ENCODE measurements at places on chromosomes 5 and 9. TPM values are rescaled to one million over a fixed set of nuclear protein-coding genes. Genes with fewer than 3 reads are reported as not detected.

DNA sequence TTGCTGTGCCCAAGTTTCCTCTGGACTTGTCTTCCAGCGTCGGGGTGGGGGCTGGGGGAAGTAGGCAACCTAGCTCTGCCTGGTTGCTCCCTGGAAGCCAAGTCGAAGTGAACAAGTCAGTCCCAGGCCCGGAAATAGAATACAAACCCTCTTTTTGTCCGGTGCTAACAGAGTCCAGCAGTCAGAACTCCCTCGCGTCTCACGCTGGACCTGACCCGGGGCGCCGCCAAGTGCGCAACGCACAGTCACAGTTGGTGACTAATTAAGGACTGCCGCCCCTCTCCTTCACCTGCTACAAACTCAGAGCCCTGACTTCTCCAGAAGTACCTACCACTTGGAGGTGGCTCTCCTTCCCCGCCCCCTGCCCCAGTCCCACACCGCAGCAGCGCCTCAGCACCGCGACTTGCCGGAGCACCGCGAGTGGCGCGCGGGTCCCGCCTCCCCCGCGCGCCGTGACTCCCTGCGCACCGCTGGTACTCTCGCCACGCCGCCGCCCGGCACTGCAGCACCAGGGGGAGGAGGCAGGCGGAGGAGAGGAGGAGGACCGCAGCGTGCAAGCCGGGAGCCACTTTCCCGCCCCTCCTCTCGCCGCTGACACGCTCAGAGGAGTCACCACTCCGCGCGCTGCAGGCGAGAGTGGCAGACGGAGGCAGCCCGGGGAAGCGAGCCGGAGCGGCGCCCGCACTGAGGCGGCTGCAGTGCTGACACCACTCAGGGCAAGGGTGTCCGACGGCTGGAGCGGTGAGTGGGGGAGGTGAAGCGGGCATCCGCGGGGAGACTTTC lies at the start of gene SV2C:
Gene SV2C, plus strand, starts transcription at position 612 of the 783 bp plus-strand sequence. CDS start 48,368 bp downstream, outside the sequence.
- DNase-seq, result peak; percentile 3

GRCh38 chr5:130995254-130995515 lies 169.9 kb downstream of the HINT1 start:
- DNase-seq, result no peak

- DNase-seq, result no peak
These were observed 87.3 kb upstream of the ADAMTS2 start for GRCh38 chr5:179432547-179432946.

DNA sequence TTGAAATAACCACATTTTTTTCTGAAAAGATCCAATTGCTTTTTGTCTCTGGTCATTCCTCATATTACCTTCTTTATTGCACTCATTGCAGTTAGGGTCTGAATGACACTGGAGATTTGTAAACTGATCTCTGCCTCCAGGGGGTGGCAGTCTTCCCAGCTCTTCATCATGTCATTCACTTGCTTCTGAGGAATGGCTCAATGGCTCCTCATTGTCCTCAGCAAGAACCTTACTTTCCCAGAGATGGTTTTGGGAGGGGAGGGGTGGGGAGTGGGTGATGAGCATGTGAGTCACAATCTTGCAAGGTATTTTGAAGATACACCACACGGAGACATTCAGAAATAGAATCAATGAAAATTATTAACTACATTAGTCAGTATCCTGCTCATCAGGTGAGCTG lies 159.8 kb upstream of the GAS1 start:
- DNase-seq, result peak; percentile 64

- peak; percentile 35 for DNase-seq
These were observed 16.8 kb upstream of the DAB2IP start for GRCh38 chr9:121634329-121635261.

GRCh38 chr5:163459462-163459818 lies 462 bp downstream of the NUDCD2 start:
- DNase-seq, result no peak

DNA sequence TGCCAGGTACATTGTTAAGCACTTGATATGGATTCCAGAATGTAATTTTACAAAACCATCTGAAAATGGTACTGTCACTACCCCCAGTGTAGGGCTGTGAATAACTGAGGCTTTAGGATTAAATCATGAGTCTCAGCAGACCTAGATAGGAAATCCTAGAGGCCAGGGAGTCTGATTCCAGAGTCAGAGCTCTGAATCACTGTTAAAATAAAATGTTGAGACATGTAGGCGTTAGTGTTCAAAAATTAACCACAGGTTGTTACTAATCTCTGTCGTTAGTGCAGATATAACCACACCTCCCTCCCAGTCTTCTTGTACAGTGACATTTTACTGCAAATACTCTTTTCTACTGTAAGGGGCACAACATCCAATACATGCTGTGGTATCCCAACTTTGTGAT lies 1828.8 kb downstream of the MAT2B start:
- DNase-seq, result no peak

- peak; percentile 49 for DNase-seq
These were observed 53.7 kb upstream of the VLDLR start for GRCh38 chr9:2567922-2568321.

GRCh38 chr5:32465076-32465475 lies 20.5 kb upstream of the ZFR start:
- no peak for DNase-seq

DNA sequence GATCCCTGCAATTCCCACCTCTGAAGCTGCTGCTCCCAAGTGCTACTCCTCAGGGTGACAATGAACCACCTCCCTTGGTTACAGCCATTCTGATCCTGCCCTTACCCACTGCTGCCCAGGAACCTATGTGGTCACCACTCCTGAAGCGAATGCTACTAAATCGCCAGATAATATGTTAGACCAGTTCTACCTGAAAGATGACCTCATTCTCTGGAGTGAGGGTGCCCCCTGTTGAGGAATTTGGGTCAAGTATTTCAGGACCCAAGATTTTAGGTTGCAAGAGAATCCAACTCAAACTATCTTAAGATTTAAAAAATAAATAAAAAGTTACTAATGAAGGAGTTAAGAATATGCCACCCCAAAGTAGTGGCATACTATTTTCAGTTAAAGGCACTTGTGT lies 5.8 kb upstream of the SNAPC3 start:
- peak; percentile 41 for DNase-seq

- no peak for DNase-seq
These were observed 143.1 kb downstream of the TTC39B start for GRCh38 chr9:15163931-15164330.

PCDHB7 gene
- total RNA-seq, result 2.0 TPM

SELENOP gene
- 29.4 TPM for total RNA-seq

SLC36A2 gene
- total RNA-seq, result not detected

PTGR1 gene
- 89.7 TPM for total RNA-seq

STKLD1 gene
- 1.4 TPM for total RNA-seq

HMCN2 gene
- total RNA-seq, result 12.1 TPM
